ENCODE measurements at places on chromosomes 3 and 15. TPM values are rescaled to one million over a fixed set of nuclear protein-coding genes. Genes with fewer than 3 reads are reported as not detected.
A peak's percentile ranks its signal among the peaks of the same experiment; 100 is the strongest.

The DPPA2 gene
- total RNA-seq: not detected

GRCh38 chr15:64229129-64229724 lies 66.4 kb upstream of the PPIB start:
- DNase-seq: no peak

GRCh38 chr3:157819270-157820156 lies 286.7 kb downstream of the SHOX2 start:
- DNase-seq: no peak

The AMT gene
- total RNA-seq: 1.3 TPM

DNA sequence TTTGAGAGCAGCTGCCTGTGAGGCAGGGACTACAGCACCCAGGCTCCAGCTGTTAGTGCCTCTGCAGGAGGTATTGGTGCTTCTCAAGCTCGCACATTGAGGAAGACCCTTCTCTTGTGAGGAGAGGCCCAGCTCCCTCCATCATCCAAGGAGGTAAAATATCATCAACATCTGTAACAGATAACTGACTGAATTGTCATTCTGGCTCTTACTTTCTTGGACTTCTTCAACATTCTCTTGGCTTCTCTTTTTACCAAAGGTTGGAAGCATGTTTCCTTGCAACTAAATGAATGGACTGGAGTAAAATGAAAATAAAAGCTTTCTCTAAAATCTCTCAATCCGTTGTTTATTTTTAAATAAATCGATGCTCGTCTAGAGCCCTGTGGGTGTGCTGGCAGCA lies 53.1 kb upstream of the PXYLP1 start:
- no peak for DNase-seq

The KNG1 gene
- not detected for total RNA-seq

The ARHGAP11A gene
- 88.4 TPM for total RNA-seq

- DNase-seq: no peak
Observed at GRCh38 chr3:100407977-100408532, 6.7 kb downstream of the LNP1 start.

The RYK gene
- 23.0 TPM for total RNA-seq

DNA sequence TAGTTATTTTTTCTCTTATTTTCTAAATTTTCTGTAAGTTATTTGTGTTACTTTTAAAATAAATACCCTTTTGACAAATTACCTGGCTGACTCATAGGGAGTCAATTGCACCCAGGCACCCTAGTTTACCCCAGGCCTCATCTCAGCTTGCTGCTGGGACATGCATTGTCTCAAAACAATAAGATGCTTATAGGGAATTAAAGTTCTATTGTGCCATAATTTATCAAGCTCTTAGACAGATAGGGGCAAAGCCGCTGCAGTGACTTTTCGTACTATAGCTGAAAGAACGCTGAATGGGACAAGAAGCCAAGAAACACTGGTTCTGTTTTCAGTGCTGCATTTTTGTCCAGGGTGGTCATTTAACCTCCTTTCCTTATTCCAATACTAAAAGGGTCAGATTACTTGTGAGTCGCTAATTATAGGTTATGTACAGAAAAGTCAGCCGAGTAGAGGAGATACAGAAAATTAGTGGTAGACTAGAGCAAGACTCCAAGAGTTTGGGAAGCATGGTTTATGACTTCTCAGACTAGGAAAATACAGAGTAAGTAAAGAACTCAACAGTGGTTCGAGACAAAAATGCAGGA lies 50.3 kb downstream of the EXD1 start:
- no peak for DNase-seq

- no peak for DNase-seq
Observed at GRCh38 chr15:86355801-86356200, 276.1 kb downstream of the AGBL1 start.

- DNase-seq: no peak
Observed at GRCh38 chr15:39344662-39345141, 236.2 kb upstream of the THBS1 start.

The CA12 gene
- total RNA-seq: not detected

DNA sequence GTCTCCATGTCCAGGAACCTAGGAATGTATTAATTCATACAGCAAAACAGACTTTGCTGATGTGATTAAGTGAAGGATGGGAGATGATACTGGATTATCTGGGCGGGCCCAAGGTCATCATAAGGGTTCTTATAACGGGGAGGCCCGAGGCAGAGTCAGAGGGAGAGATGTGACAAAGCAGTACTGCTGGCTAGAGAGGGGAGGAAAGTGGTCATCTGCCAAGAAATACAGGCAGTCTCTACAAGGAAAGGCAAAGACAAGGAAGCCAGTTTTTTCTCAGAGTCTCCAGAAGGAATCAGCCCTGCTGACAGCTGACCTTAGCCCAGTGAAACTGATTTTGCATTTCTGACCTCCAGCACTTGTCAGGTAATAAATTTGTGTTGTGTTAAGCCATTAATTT lies 66.2 kb upstream of the CORO2B start:
- DNase-seq: no peak

The GATA2 gene
- not detected for total RNA-seq

The KIF15 gene
- total RNA-seq: 23.6 TPM

The SLC24A5 gene
- not detected for total RNA-seq

DNA sequence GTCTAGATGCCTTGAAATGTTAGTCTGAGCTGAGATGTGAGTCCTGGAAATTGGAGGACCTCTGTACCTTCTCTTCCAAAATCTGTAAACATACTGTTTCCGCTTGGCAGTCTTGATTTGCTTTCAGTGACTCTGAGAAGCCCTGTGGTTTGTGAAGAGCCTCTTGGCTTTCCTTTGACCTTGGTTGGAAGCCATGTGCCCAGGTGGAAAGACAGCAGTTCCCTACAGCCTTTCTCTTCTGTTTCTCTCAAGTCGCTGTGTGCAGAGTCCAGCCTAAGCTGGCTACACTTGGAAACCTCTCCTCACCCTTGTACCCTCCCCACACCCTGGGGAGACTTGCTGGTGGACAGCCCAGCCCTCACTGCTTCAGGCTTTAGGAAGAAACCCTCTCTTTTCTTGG lies 129.8 kb upstream of the CTDSPL start:
- no peak for DNase-seq

GRCh38 chr3:105869861-105870755 lies 1.3 kb upstream of the CBLB start:
- DNase-seq: no peak

DNA sequence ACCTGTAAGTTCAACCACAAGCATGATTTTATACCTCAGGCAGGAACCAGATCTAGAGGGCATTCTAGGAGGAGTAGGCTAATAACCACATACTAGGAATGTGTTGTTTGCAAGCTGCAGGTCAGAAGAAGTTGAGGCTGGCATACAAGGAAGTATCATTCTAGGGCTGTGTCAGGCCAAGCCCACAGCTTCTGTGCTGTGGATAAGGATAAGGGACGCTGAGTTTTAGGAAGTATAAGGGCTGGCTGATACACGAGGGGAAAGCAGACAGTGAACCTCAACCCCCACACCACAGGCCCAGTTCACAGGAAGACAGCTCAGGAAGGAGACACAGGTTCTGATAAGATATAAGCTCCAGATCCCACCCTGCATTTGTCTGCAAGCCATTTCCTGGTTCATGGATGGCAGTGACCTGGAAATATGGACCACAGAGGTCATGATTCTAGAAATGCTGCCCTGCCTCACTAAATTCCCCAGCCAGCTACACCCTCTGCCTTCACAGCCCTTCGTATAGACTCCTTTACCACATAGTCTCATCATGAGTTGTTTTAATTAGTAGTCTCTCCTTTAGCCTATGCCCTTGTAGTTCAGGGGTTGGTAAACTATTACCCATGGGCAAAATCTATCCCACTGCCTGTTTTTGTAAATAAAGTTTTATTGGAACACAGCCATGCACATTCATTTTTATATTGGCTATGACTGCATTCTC lies 260.7 kb downstream of the OPA1 start:
- no peak for DNase-seq

DNA sequence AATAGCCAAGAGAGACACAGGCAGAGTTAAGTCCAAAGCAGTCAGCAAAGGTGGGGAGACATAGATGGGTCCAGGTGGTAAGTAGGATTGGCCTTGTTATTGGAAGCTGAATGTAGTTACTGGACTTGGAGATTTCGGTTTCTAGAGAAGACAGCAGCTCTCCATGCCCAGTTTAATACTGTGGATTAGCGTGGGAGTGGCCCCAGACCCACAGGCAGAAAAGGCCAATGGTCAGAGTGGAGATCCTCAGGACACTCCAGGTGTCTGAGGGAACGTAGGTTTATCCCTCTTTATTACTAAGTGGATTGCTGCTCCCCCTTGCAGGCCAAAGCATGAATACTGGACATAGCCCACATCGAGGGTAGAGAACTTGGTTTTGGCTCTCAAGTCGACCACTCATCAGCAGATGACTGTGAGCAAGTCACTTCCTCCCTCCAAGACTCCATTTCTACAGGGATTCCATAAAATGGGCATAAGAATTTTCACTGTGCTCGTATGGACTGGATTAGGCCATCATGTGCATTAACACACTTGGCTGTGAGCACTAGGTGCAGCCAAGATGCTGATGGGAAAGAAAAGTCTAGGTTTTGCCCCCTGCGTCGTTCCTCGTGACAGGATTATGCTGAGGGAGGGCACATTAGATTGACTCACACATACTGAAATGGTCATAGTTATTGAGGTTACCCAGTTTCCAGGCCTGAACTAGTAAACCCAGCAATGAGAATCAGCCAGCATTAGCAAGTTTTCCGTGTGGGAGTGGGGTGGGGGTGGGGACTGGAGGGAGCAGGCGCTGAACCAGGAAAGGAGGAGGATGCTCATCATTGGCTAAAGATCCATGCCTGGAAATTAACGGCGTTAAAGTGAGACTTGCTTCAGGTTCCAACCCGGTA lies 225.2 kb upstream of the TPRG1 start:
- DNase-seq: no peak

The NPHP3 gene
- total RNA-seq: 11.7 TPM

DNA sequence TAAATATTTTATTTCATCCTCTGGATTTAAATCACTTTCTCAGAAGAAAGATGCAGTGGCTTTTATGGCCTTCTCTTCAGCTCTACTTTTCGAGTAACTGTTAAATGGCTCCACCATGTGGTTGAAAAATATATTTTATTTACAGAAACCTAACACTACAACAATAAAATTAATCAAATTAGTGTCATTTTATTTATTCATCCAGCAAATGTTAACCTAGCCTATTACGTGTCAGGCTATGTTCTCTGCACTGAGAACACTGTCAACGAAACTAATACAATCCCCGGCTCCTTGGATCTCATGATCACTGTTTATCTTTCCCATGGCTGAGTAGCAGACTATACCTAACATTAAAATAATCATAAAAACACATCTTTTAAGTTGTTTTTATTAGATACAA lies 148.0 kb upstream of the OSTN start:
- no peak for DNase-seq

GRCh38 chr15:22851513-22851912 lies 13.0 kb downstream of the NIPA2 start:
- no peak for DNase-seq

DNA sequence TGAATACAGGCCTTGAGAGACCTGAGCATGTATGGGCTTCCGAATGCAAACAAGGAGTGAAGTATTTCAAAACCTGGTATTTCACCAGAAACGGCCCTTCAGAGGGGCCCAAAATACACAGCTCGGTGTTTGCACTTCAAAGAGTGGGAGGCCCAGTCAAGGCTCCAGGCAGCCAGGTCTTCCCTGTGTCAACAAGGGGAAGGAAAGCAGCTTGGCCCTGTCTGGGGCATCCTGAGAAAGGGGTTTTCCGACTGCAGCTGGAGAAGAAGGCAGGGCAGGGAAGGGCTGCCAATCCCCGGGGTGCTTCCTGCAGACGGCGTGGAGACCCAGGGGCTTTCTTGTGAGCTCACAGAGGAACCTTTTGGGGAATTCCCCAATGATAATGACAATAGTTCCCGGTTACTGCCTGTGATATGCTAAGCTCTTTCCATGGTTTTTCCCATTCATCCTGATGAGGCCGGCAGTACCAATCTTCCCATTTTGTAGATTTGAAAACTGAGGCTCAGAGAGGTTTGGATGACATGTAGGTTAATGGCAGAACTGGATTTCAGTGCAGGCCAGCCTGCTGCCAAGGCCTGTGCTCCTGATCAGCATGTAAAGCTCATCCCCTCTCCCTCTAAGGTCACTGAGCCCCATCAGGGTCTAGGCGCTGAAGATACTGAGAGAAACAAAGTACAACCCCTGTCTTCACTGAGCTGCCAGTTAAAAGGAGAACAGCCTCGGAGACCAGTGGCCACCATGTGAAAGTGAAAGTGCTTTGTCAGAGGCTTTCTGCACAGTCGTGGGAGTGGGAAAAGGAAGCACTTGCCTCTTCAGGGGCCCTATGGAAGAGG lies 43.0 kb upstream of the TLE3 start:
- DNase-seq: peak; percentile 12

The CFAP20DC gene
- 1.8 TPM for total RNA-seq

DNA sequence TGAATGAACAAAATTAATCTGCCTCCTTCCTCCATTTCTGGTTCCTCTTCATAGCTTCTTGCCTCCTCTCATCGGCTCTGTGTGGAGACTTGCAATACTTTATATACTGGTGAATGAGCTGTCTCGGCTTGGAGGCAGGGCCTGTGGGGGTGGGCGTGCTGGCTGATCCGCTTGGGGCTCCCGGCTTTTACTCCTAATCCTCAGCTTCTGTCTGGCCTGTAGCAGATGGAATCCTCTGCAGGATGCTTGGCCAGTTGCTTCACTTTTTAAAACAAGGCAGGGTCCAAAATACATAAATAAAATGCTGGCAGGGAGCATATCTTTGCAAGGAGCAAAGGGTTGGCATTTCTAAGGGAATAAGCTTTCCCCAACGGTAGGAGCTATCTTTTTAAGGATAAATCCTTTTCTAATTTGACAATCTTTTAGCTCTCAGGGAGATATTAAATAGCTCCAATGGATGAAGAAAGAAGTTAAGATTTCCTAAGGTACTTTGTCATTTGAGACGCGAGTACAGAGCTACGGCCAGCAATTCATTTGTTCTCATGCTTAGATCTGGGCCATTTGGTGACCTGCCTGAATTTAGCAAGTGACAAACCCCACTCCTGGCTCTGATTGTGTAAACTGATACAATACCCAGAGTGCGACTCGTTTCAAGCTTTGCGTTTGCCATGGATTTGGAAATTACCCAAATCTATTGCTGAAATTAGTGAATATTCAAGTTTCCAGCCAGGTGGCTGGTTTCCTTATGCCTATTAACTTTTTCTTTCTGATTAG lies 18.9 kb downstream of the SV2B start:
- DNase-seq: no peak

GRCh38 chr3:105448338-105448982 lies 81.8 kb downstream of the ALCAM start:
- no peak for DNase-seq

- DNase-seq: peak; percentile 65
Observed at GRCh38 chr15:40307421-40308211, at the start of gene PLCB2. Gene PLCB2 (minus strand): TSS chr15:40307935. CDS start chr15:40307672, 263 bp downstream.

DNA sequence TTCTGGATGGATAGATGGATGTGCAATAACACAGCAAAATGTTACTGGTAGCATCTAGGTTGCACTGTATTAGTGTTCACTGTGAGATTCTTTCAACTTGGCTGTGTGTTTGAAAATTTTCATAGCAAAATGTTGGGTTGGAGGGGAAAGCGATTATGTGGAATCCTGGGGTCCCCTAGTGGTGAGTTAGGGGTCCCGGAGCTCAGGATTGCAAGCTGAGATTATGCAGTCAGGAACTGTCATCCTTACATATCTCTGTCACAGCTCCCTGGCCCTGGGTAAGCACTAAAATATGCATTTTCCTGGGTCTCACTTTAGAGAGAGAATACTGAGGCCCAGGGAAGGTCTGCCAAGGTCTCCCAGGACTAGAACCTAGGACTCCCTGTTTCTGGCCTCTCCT lies 77.2 kb downstream of the CEMIP start:
- no peak for DNase-seq

Measured in CD8-positive, alpha-beta memory T cell (primary cell).